ENCODE measurements at places on chromosomes 11 and 22.

- no peak for DNase-seq
Measured at GRCh38 chr11:134036492-134037045, 32.3 kb upstream of the JAM3 start.

GRCh38 chr22:41676134-41676533 is 12.5 kb downstream of the SNU13 start:
- no peak for DNase-seq

- DNase-seq, result no peak
Measured at GRCh38 chr11:75323609-75324008, 27.9 kb downstream of the ARRB1 start.

DNA sequence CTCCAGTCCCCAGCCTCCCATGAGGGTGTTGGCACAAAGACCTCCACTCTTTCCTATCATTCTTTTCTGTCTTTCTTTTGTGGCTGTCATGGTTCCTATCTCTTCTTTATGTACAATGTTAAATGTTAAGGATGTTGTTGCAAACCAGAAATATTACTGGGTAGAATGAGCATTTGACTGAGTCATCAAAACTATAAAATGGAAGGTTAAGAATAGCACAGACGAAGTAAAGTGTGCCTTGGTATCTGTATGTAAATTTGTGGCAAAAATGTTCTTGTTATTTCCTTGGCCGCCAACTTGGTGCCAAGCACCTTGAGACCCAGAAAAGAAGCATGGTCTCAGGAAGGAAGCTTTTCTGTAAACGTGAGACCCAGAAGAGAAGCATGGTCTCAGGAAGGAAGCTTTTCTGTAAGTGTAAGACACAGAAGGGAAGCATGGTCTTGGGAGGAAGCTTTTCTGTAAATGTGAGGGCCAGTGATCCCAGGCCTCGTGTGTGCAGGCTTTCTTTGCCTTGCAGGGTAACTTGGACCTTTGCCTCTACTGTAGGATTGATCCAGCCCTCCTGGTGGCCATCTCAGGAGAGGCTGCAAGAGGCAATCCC is 6.7 kb upstream of the PKP3 start:
- DNase-seq, result no peak

GRCh38 chr11:120608061-120608460 is 96.5 kb downstream of the GRIK4 start:
- no peak for DNase-seq
